ENCODE measurements at places on chromosomes 5 and 9. TPM values are rescaled to one million over a fixed set of nuclear protein-coding genes. Genes with fewer than 3 reads are reported as not detected.

Gene SOX30
- total RNA-seq = not detected

Gene ARHGEF39
- 4.1 TPM for total RNA-seq

Gene AGXT2
- not detected for total RNA-seq

Gene EGFLAM
- not detected for total RNA-seq

Gene KIF4B
- not detected for total RNA-seq

Gene ARSB
- 8.1 TPM for total RNA-seq

Gene P4HA2
- 38.7 TPM for total RNA-seq

Gene PHF24
- total RNA-seq = not detected

Gene SHB
- 56.4 TPM for total RNA-seq

Gene ZNF474
- total RNA-seq = not detected

Gene MARCHF11
- total RNA-seq = not detected

Gene BSPRY
- total RNA-seq = 22.6 TPM

Gene SHLD3
- total RNA-seq = 1.4 TPM

- peak; percentile 69 for DNase-seq
Observed at GRCh38 chr5:53170746-53171349, 61.3 kb upstream of the MOCS2 start.

GRCh38 chr9:8955315-8955714 is 1155.7 kb upstream of the DMAC1 start:
- no peak for DNase-seq

- DNase-seq = peak; percentile 27
Observed at GRCh38 chr5:425714-426113, 17.3 kb upstream of the EXOC3 start.

- no peak for DNase-seq
Observed at GRCh38 chr9:131868766-131869165, 128.9 kb upstream of the RAPGEF1 start.

GRCh38 chr5:176574297-176574591 is 25.1 kb downstream of the CDHR2 start:
- no peak for DNase-seq

DNA sequence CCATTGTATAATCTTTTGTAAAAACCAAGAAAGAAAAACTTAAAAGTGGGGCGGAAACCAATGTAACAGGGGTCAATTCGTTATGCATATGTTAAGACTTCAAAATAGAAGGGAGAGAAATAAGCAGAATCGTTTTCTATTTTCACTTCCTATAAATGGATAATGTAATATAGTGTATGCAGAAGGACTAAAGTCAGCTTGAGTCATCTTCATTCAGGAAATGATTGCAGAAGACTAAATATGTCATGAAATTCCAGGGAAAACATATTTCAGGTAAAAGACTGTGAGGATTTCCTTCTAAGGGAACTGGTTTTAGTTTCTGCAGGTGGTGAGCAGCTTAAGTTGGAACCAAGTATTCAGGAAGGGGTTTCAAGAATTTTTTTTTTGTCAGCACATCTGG is 753.3 kb downstream of the IRX1 start:
- DNase-seq = no peak

DNA sequence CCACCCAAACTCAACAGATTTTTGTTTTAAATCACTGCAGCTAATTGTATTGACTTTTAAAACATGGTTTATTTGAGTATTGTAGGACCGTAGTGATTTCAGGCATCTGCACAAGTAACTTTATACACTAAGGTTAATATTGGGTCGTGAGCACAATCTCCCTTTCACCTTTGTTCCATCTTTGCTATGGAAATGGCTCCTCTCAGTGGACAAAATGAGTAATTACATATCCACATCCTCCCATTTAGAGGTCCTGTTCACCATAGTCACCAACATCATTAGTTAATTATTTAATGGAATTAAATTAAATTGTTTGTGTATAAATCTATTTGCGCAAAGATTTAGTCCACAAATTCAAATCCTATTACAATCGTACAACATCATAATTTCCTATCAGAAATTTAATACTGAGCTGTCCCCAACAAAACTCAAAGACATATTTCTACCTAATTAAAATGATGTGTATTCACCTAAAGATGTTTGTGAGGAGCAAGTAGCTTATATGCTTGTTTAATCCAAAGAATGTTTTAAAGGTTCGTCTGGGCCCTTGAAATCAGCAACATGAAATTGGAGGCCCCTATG is 173.0 kb upstream of the DAPK1 start:
- peak; percentile 58 for DNase-seq

DNA sequence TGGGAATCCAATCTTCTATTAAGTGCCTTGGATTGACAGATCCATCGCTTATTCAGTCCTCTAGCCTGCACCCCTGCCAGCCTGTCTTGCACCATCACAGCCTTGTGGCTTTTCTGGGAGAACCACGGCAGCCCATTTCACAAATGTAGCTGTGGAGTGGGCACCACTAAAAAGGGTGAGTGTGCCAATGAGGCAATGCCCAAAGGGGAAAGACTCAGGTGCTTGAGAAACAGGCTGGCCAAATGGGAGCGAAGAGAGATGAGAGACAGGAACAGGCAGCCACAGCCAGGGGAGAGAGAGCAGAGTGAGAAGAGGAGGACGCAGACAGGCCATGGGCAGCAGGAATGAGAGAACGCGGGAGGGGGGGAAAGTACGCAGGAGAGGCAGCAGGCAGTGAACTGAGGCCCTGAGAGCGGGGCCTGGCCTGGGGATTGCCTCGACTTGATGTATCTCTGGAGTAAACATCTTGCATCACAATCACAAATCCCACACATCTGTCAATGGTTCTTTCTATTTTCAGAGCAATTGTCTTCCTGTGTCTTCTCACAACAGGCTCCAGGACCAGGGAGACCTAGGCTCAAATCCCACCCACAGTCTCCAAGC is 173.1 kb downstream of the SYK start:
- DNase-seq = no peak

DNA sequence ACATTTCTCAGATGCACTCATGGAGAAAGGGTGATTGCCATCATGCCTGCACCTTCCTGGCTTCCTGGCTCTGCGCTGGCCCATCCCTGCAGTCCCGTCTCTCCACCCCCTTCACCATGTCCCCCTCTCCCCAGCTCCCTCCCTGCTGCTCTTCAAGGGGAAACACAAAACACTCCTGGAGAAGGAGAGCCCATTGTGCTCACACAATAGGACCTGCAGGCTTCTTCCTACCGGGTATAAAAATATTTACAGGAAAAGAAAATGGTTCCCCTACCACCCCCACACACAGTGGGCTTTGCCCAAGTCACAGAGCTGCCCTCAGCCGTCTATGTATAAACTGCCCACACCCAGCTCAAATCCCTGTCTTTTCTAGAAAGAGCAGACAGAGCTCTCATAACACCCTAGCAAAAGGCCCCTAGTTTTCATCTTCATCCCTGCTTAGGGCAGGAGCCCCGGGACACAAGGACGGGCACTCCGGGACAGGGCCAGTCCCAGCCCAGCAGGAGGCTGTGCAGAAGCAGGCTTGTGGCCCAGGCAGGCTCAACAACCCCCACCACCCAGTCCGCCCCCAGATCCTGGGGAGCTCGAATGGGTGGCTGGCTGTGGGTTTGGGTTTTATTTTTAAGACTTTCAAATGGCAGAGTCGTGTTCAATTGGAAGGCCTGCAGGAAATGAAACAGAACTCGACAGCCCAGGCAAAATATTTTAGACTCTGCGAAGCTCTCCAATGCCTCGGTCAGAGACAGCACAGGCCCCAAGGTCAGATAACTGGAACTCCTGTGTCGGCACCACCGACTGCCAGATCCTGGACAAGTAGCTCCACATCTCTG is 77.3 kb downstream of the LRSAM1 start:
- DNase-seq = no peak

DNA sequence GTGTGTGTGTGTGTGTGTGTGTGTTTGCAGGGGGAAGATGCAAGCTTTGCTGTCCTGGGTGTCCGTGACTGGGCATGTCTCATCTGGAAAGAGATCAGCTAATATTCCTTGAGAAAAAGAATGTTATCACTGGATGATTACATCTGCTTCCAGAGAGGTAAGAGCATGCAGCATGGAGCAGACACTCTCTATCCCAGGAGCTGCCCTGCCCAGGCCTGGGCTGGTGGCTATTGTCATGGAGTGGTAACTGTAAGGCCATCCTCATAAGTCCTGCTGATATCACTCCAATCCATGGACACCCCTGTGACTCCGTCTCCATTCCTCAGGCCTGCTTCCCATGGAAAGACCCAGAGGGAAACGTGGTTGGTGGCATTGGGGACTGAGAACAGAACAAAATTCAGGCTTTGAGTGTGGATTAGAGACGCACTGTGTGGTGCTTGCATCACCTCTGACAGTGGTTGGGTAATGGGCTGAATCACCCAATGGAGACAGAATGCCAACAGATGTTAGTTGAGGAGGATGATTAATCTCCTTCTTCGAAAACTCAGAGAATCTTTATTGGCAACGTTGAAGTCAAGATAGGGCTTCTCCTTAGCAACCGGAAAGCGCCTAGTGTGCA is 52.0 kb upstream of the KCNIP1 start:
- peak; percentile 32 for DNase-seq

DNA sequence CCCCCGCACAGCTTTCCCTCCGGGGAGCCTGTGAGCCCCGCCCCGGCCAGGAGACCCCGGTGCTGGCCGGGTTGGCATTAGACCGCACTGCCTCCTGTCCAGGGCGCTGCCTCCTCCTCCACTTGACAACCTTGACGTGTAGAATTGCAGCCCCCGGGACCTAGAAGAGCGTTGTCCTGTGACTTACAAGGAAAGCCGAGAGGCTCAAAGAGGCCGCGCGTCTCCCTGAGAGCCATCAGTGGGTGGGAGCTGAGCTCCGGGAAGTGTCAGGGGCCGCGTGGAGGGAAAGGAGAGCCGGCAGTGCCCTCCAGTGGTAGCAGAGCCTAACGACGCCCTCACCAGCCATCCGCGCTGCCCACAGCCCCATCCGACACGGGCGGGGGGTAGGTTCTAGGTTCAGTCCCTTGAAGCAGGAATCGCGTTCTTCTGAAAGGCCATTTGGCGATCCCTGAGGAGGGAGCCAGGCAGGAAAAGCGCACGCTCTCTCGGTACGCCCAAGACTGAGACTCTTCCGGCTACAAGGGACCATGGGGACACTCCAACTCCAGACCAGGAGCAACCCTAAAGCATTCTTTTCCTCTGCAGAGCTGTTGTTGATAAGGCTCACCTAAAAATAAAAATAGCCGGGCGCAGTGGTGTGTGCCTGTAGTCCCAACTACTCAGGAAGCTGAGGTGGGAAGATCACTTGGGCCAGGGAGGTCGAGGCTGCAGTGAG is 40.6 kb upstream of the SAP30L start:
- DNase-seq = peak; percentile 80

DNA sequence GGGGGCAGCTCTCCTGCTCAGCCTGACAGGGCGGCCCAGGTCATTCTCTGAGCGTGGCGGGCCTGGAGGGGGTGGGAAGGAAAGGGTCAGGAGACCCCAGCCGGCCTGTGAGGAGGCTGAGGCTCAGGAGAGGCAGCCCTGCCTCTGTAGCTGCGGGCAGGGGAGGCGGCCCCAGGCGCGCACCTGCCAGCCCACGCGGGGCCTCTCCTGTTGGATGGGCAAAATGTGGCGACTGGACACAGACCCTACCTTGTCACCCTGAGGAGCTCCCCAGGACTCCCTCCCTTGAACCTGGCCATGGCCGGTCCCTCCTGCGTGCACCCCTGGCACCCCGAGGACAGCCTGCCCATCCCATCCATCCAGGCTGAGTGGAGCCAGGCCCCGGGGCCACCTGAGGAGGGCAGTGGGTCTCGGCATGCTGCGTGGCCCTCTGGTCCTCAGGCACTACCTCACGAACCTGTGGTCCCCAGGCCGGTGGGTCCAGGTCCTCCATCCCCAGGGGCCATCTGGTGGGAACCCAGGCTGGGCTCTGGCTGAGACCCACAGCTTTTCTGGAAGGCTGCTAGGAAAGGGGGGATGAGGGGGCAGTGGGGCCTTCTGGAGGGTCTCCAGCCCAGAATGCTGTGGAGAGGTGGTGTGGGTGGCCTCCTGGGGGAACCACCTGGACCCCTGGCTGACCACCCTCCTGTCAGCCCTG is 15.1 kb upstream of the NRARP start:
- no peak for DNase-seq

GRCh38 chr5:8682381-8682780 is 813.4 kb downstream of the MTRR start:
- no peak for DNase-seq

- DNase-seq = no peak
Observed at GRCh38 chr5:31916327-31916726, 257.8 kb downstream of the GOLPH3 start.

DNA sequence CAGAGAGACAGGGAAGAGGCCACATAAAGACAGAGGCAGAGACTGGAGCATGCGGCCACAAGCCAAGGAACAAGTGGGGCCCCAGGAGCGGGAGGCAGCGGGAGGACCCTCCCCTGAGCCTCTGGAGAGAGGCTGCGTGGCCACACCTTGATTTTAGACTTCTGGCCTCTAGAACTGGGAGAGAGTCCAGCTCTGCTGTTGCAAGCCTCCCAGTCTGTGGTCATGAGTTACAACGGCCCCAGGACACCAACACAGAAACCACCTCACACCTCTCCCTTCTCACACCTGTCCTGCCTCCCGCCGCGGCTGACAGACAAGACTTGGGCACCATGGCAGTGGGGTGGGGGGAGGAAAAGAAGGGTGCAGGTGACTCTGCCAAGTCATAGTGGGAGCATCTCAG is 2.2 kb downstream of the INPP5E start:
- DNase-seq = peak; percentile 27

DNA sequence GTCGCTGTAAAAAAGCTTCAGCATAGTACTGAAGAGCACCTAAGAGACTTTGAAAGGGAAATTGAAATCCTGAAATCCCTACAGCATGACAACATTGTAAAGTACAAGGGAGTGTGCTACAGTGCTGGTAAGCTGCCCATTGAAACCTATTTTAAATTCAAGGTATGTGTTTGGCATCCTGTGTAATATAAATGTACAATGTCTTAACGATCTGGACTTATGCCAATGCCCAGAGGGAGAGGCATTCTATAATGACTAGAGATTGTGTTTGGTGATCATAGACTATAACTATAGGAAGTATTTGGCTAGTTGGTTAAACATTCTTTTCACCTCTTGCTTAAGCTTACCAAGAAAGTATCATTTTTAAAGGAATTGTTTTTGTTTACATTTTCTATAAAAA is 95.7 kb downstream of the INSL6 start:
- DNase-seq = no peak

GRCh38 chr5:6611334-6612256 is 21.2 kb downstream of the NSUN2 start:
- no peak for DNase-seq

DNA sequence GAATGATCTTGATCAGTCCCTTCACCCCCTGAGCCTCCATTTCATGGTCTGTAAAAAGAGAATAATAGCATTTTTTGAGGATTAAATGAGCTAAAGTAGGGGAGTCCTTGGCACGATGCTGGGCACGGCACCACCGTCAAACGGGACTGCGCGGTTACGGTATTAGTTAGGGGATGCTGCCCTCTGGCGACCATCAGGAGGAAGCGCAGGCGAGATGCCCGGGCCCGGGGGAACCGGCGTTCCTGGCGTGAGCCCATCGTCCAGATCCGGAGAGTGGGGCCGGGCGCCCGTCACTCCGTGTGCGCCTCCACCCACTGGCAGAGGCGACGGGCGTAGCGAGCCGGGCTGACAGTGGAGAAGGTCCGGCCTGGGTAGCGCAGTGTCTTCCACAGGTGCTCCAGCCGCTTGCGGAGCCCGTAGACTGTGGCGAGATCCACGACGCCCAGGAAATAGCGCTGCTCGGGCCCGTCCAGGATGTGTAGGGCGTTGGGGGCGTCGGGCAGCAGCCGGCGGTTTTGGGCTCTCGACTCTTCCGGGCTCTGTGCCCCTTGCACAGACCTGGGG is 4.8 kb upstream of the ST6GALNAC4 start:
- DNase-seq = peak; percentile 62

Measured in PC-3 (cell line).